IPS DF 19.7 (cell line): ENCODE measurements at places on chromosomes 6 and 20.

DNA sequence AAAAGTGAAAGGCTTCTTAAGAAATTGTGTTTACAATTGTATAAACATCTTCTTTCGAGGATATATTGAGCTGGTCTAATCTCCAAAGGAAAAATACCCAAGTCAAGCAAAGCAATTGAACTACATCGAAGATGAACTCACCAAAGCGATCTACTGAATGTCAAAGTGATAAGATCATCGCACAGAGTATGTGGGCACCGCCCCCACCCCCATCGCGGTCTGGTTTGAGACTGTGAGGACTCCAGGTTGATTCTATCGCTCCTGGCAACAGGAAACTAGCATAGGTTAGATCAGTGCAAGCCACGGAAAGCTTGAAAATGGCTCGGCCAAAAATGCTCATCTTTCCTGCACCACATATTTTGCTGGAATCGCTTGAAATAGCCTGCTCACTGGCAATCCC, 133.2 kb upstream of the RPS6KA2 start:
- DNase-seq = no peak

DNA sequence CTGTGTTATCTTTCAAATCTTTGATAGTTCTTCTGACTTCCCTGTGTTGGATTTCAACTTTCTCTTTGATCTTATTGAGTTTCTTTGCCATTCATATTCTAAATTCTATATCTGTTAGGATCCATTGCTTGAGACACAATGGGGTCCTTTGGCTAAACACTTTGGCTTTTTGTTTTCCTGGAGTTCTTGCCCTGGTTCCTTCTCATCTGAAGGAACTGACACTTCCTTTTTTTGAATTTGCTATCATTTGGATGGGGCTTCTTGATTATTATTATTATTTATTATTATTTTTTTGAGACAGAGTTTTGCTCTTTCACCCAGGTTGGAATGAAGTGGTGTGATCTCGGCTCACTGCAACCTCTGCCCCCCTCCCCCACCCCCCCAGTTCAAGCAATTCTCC, 30.1 kb upstream of the EIF2S2 start:
- DNase-seq = no peak

DNA sequence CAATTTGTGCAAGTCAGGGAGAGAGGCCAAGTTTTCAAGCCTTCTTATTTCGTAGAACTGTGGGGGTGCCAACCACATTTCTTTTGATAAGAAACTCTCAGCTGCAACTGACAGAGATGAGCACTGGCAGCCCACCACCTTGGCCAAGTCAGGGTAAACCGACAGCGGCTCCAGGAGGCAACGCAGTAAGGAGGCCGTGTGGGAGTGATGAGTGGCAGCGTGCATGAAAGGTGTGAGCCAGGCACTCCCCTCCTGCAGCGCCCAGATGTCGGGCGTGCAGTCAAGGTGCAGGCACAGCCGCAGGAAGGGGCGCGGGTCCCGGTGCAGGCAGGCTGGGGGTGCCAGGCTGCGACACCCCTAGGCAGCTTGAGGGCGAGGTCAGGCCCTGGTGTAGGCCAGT, 49.2 kb upstream of the HDAC2 start:
- DNase-seq = no peak

DNA sequence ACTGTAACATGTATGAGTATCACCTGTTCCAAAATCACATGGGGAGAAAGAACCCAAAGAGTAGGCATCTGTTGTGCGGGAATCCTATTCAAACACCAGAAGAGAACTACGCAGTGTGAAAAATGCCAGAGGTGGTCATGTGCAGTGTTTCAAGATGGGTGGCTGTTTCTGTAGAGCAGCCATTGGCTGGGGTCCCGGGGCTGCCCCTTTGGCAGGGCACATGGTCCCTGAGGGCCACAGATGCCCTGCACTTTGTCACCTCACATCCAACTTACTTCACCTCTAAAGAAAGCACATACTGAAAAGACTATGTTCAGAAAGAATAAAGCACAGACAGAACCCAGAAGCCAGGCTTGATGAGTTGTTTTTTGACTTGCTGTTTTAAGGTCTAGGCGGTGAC, 12.3 kb downstream of the MTCH1 start:
- DNase-seq = no peak

DNA sequence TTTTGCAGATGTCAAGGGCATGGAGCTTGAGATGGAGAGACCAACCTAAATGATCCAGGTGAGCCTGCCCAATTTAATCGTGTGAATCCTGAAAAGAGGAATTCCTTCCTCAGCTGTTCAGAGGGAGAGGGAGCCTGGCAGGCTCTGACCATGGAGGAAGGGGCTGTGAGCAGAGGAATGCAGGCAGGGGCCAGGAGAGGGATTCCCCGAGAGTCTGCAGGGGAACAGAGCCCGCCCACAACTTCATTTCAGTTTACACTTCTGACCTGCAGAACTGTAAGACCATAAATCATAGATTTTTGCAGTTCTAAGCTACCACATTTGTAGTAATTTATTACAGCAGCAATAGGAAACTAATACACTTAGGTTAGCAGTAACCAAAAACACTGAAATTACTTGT, 164.1 kb downstream of the TBXT start:
- DNase-seq = no peak

DNA sequence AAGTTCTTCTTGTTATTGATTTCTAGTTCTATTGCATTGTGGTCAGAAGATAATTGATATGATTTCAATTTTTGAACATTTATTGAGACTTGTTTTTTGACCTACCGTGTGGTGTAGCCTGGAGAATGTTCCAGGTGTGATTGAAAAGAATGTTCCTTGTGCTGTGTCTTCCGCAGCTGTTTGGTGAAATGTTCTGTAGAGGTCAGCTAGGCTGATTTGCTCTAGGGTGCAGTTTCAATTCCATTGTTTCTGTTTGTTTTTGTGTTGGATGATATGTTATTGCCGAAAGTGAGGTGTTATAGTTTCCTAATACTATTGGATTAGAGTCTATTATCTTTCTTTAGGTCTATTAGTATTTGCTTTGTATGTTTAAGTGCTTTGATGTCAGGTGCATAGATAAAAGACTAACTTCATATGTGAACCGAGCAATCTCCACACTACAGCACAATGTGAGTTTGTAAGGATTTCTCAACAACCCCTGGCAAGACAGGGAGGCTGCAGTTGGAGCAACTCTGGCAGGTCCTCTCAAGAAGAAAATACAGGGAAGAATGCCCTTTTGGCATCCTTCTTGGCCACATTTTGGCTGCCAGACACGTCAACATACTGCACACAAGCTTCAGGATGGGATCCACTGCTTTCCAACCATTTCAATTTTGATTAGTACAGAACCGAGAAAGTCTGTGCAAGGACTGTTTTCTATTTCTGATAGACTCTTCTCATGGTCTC, 320.7 kb downstream of the RNF144B start:
- DNase-seq = no peak

DNA sequence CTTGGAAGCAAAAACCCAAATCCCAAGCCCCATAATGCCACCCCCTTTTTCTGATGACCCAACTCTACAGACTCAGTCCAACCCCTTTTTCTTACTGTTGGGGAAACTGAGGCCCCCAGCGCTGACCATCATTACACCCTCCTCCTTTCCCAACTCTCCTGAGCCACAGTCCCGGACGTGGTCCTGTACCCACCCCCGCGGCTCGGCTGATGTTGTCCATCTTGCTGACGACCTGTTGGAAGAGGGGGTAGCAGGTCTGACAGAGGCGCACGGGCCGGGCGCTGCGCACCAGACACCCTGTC, 533 bp downstream of the OSTM1 start:
- DNase-seq = no peak

DNA sequence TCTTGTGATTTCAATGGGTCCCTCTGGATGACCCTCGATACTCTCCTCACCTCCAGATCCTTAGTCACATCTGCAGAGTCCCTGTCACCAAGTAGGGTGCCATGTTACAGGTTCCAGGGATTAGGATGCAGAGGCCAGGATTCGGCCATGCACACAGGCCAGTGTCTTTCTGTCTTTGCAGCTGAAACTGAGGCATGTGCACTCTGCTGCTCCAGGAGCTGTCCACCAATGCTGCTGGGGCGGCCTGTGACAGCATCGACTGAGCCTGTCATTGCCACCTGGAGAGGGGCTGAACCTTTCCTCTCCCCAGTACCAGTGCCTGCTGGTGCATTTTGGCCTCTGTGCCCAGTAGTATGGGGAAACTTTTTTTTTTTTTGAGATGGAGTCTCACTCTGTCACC, 4.4 kb upstream of the RBM38 start:
- no peak for DNase-seq

GRCh38 chr6:137641474-137642077, 147.4 kb upstream of the OLIG3 start:
- peak; percentile 30 for DNase-seq

- DNase-seq = no peak
These were observed 387.1 kb upstream of the JARID2 start for GRCh38 chr6:14858808-14859207.

- DNase-seq = no peak
These were observed 42.8 kb downstream of the CDH22 start for GRCh38 chr20:46265539-46265938.

- no peak for DNase-seq
These were observed 823 bp downstream of the NHLRC1 start for GRCh38 chr6:18121580-18122127.

DNA sequence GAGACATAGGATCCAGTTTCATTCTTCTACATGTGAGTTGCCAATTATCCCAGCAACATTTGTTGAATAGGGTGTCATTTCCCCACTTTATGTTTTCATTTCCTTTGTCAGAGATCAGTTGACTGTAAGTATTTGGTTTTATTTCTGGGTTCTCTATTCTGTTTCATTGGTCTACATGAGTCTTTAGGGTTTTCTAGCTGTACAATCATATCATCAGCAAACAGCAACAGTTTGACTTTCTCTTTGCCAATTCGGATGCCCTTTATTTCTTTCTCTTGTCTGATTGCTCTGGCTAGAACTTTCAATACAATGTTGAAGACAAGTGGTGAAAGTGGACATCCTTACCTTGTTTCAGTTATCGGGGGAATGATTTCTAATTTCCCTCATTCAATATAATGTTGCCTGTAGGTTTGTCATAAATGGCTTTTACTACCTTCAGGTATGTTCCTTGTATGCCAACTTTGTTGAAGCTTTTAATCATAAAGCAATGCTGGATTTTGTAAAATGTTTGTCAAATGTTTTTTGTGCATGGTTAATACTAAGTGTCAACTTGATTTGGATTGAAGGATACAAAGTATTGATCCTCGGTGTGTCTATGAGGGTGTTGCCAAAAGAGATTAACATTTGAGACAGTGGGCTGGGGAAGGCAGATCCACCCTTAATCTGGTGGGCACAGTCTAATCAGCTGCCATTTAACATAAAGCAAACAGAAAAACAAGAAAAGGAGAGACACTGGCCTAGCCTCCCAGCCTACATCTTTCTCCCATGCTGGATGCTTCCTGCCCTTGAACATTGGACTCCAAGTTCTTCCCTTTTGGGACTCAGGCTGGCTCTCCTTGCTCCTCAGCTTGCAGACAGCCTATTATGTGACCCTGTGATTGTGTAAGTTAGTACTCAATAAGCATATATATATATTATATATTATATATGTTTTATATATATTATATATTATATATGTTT, 23.3 kb downstream of the MICA start:
- DNase-seq = no peak

DNA sequence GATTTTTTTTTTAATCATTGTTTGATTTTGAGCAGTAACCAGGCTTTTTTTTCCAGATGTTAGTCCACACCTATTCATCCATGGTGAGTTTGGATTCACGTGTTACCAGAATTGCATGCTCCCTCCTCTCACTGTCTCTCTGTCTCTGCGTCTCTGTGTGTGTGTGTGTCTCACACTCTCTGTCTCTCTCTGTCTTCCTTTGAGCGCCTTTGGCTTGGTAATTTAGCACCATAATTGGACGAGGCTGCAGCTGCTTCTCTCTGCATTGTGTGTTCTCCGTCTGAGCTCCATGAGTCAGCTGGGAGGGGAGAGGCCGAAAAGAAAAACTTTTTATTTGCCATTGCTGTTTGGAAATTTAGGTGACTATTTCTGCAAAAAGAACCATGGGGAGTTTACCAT, 3.4 kb downstream of the TFAP2B start:
- no peak for DNase-seq

- DNase-seq = no peak
These were observed 287.7 kb upstream of the STXBP5 start for GRCh38 chr6:146916435-146917025.

DNA sequence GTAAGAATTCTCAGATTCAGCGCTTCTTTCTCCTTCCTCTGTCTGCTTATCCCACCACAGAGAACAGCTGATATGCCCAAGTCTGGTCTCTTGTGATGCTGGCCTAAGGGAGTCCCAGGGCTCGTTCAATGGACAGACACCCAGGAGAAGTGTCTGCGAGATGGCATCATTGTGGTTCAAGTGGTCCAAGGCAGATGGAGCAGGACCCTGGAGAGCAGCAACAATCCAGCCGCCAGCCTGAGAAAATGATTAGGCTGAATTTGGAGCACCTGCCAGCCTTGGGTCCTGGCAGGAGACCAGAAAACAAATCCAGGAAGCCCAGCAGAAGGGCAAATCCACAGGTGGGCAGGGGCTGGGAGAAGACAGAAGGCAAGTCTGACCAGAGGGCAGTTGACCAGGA, 145.8 kb downstream of the PTPRT start:
- no peak for DNase-seq

- no peak for DNase-seq
These were observed 161.6 kb upstream of the TNFAIP3 start for GRCh38 chr6:137705160-137706082.

DNA sequence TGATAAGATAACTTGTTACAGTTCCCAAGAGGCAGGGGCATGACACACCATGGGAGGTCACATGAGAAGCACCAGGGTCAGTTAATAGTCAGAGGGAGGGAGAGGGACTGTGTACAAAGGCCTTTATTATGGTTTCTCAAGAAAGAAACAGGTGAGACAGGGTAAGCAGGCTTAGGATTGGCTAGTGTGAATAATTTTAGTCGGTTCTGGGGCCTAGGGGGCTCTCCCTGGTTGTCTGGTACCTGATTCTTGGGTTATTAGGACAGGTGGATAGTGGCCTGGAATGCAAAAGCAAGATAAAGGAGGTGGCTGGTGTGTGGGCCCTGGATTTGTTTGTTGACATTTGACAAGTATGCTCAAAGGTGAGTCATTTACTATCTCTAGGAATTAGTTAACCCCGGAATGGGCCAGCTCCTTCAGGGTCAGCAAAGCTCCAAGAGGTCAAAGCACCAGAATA, 49.4 kb upstream of the MCUR1 start:
- no peak for DNase-seq
